A172 (cell line): ENCODE measurements at places on chromosomes 2 and 18. TPM values are rescaled to one million over a fixed set of nuclear protein-coding genes. Genes with fewer than 3 reads are reported as not detected.

Gene DAW1
- 1.7 and 2.0 TPM in 2 replicates for total RNA-seq

GRCh38 chr2:236847023-236847422 is 238.7 kb upstream of the COPS8 start:
- no peak for DNase-seq

Gene KYNU
- 1.4 and 3.9 TPM in 2 replicates for total RNA-seq

DNA sequence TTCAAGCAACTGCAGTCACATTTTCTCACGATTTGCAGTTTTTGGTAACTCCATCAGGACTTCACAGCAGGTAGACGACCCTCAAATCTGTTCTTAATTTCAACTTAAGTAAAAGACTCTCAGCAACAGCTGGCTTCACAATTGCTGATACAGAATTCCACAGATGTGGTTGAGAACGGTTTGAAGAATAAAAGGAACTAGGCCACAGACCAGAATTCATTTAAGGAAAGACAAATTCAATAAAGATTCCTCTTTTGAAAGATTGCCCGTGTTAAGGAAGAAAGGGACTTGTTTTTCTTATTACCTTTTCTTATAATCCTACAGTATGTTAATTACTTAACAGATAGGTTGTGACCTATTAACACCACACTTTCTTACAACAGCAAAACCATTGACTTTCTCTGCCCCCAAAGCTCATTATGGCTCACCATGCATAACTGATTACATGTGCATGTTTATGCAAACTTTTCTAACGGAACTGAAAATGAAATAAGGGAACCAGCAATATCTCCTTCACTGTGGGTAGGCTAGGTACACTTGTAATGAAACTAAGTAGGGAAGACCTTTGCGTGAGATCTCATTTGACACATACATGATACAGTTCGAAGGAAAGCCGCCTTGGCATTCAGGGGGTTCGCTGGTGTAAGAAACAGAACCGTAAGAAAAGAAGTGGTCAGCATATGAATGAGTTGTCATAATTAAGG is 4.7 kb upstream of the ZNF516 start:
- DNase-seq: no peak

DNA sequence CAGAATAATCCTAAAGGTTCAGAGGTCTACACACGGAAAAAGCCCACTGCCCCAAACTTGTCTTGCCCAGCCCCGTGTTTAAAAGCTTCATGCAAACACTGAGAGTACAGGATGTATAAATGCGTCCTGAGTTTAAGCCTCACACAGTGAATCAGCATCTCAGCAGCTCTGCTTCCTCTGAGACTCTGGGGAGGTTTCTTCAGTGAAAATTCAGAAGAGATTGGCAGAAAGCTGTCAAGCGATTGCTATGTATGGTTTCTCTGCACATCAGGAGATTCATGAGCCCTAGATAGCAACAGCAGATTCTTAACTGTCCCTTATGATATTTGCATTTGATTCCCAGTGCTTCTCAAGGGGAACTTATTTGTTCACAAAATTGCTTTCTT is 27.1 kb downstream of the CRACDL start:
- DNase-seq: peak; percentile 66

Gene COLEC11
- total RNA-seq: 0.17 TPM in 1 of 2 replicates, not detected in the other

Gene FBXO15
- total RNA-seq: 0.31 and 0.74 TPM in 2 replicates

Gene OTOS
- not detected in 2 replicates for total RNA-seq

- DNase-seq: no peak
Measured at GRCh38 chr2:113088213-113088992, 20.6 kb downstream of the IL1F10 start.

- DNase-seq: no peak
Measured at GRCh38 chr2:229530434-229530833, 183.9 kb downstream of the DNER start.

GRCh38 chr2:163465440-163465839 is 270.4 kb downstream of the FIGN start:
- peak; percentile 5 for DNase-seq

GRCh38 chr18:27577265-27577664 is 392.2 kb upstream of the CHST9 start:
- DNase-seq: no peak

Gene RAB17
- total RNA-seq: 1.6 and 4.1 TPM in 2 replicates

- DNase-seq: no peak
Measured at GRCh38 chr2:232493701-232494474, 6.3 kb upstream of the ECEL1 start.

Gene EFR3B
- total RNA-seq: 2.2 TPM in 2 replicates

DNA sequence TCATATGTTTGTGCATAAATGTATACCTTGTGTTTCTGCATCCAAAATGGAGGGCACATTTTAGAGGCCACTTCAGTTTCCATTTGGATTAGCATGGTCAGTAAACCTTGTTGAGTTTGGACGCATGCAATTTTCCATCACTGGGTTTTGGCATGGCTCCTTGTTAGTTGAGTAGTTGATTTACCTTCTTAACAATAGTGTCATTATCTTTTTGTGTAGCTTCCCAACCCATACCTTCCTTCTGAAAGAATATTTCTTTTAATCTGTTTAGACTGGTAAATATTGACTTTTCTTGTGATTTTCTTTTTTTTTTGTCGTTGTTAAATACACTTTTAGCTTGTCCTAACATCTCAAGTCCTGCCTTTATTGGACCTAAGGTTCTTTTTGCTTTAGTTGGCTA is 15.5 kb downstream of the RPIA start:
- no peak for DNase-seq

GRCh38 chr2:231549446-231550239 is 19.4 kb upstream of the NMUR1 start:
- DNase-seq: no peak

Gene GPR148
- total RNA-seq: not detected in 2 replicates

- no peak for DNase-seq
Measured at GRCh38 chr18:46176001-46176400, 71.8 kb downstream of the HAUS1 start.

Gene CELF4
- not detected in 2 replicates for total RNA-seq

Gene PROC
- total RNA-seq: 2.7 and 2.8 TPM in 2 replicates

DNA sequence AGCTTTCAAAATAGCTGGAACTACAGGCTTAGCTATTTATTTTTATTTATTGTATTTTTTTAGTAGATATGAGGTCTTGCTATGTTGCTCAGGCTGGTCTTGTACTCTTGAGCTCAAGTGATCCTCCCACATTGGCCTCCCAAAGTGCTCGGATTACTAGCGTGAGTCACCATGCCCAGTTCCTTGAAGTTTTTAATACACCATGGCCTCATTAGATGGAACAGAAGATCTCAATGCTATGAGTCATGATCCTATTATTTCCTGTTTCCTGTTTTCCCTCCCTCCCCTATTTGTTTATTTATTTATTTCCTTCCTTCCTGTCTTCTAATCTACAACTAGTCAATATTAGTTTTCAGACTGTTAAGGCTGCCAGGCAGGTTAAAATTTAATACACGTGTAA is 309.0 kb downstream of the CMPK2 start:
- peak; percentile 94 for DNase-seq

DNA sequence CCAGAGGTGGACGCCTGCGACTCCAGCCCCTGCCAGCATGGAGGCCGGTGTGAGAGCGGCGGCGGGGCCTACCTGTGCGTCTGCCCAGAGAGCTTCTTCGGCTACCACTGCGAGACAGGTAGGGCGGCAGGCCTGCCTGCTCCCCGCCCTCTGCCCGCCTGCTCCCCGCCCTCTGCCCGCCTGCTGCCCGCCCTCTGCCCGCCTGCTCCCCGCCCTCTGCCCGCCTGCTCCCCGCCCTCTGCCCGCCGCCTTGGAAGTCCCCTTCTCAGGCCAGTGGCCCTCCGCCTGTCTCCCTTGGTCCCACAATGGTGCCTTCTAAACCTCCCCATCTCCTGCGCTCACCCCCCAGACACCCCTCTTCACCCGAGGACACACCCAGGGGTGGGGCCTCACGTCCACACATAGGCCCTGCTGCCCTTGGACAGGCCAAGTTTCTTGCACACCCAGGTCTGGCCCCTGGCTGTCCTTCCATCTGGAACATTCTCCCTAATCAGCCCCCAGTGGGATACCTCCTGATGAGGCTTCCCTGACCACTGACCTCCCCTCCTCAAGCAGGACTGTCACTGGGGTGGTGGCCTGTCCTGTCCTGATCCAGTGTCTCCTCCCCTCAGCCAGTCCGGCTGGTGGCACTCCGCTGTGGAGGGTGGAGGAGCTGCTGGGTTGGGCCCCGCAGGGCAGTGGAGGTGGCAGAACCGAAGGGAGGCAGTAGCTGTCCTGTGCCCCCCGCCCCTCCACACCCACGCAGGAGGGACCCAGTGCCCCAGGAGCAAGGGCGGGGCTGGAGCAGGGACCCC is 37.9 kb downstream of the MTERF4 start:
- no peak for DNase-seq

Gene SEMA4F
- 14.6 and 39.2 TPM in 2 replicates for total RNA-seq

GRCh38 chr2:150327564-150328489 is 159.6 kb downstream of the RND3 start:
- DNase-seq: no peak

- DNase-seq: no peak
Measured at GRCh38 chr18:55031979-55032378, 72.7 kb upstream of the CCDC68 start.
